ENCODE measurements at places on chromosomes 5 and 9.

- peak; percentile 58 for DNase-seq
Observed at GRCh38 chr5:145540375-145540774, 294.8 kb downstream of the PRELID2 start.

DNA sequence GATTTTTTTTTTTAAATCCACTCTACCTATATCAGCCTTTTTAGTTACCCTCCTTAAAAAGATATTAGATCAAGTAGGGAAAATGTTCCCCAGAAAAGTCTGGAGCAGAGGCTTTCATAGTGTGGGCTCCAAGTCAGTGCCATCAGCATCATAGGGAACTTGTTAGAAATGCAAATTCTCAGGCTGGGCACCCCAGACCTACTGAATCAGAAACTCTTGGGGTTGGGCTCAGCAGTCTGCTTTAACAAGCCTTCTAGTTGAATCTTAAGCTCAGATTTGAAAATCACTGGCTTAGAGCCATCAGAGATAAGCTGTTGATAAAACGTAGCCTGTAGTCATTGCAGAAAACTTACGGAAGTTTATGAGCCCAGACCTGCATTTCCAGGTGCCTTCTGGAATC, 140.1 kb downstream of the TMEM38B start:
- DNase-seq = no peak

GRCh38 chr5:96538808-96539250, 105.8 kb upstream of the PCSK1 start:
- DNase-seq = no peak

GRCh38 chr5:137101544-137101943, 397.6 kb downstream of the SPOCK1 start:
- no peak for DNase-seq

- DNase-seq = no peak
Observed at GRCh38 chr9:133112663-133113026, 8.4 kb downstream of the RALGDS start.

DNA sequence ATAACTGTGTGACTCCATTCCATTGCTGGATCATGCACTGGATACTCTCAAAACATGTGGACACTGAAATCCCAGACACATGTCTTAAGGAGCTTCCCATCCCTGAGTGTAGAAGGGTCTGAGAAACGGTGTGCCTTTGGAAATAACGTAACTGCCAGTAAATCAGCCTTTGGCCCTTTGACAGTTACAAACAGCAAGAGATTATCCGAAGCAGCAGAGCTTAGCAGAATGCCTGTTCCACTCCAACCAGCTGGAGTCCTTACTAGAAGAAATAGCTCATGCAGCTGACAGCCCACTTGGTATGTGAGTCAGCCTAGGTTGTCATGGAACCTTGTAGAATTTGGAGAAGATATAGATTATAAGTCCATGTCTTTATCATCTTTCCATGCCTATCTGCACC, 7.0 kb downstream of the TMEM252 start:
- no peak for DNase-seq

DNA sequence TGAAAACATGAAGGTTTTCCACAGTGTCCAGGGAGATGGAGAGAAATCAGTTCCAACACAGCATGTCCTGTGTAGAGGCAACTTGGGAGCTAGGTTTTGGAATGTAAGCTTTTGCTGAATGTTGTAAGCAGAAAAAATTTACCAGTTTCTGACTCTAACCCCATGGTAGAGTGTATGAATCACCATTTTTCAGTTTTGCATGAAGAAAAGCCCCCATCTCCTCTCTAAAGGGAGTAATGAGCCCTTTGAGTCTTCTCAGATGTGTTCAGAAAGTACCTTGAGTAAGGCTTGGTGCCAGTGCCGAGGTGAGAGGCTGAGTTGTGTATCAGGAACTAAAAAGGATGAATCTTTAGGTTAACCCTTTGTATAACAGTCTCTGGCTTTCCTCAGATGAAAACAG, 96.2 kb downstream of the ADRB2 start:
- no peak for DNase-seq

GRCh38 chr5:717143-717542, 24.0 kb upstream of the TPPP start:
- DNase-seq = no peak

- DNase-seq = no peak
Observed at GRCh38 chr5:158809936-158810335, 289.8 kb downstream of the EBF1 start.

DNA sequence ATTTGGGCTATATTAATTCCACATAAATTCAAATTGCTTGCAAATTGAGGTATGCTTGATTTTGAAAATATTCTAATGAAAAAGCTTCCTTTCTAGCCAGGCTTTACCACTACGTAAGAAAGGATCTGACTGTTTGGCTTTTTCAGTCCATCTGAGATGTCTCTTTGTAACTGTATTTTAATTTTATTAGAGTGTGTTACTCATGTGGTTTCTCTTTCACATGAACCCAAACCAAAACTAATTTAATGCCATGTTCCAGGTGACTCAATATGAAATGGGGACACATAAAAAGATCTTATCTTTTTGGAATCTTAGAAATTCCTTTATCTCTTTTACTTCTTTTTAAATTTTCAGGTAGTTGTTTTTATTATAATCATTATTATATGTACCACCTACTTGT, 85.3 kb downstream of the NFIB start:
- DNase-seq = no peak

GRCh38 chr5:2802693-2803365, 51.4 kb upstream of the IRX2 start:
- no peak for DNase-seq

- no peak for DNase-seq
Observed at GRCh38 chr5:174555726-174556125, 168.7 kb upstream of the MSX2 start.

GRCh38 chr5:147234239-147234824, 494 bp upstream of the STK32A start:
- DNase-seq = no peak

GRCh38 chr9:125820100-125820804, 73.1 kb downstream of the PBX3 start:
- no peak for DNase-seq

GRCh38 chr5:173823721-173824567, 64.2 kb upstream of the CPEB4 start:
- peak; percentile 95 for DNase-seq

- no peak for DNase-seq
Observed at GRCh38 chr5:9692576-9692975, 62.4 kb upstream of the TAS2R1 start.

- DNase-seq = peak; percentile 75
Observed at GRCh38 chr9:126439402-126439765, 112.8 kb downstream of the MVB12B start.

- DNase-seq = no peak
Observed at GRCh38 chr5:72032788-72033187, 74.5 kb upstream of the MAP1B start.

DNA sequence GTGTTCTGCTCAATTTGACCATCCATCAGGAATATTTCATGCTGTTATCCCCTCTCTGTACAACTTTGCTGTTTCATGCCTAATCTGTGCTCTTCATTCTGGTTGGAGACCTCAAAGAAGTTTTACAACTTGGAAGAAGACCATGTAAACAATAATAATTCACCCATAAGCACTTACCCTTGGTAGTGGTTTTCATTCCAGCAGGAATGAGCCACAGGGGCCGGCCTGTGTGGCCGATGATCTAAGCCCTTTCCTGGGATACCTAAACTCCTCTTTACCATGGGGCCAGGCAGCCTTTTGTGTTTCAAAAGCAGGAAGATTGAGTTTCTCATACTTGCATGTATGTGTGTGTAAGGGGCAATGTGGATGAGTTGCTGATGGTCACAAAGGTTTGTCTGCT, 165.0 kb downstream of the FGF1 start:
- DNase-seq = no peak

DNA sequence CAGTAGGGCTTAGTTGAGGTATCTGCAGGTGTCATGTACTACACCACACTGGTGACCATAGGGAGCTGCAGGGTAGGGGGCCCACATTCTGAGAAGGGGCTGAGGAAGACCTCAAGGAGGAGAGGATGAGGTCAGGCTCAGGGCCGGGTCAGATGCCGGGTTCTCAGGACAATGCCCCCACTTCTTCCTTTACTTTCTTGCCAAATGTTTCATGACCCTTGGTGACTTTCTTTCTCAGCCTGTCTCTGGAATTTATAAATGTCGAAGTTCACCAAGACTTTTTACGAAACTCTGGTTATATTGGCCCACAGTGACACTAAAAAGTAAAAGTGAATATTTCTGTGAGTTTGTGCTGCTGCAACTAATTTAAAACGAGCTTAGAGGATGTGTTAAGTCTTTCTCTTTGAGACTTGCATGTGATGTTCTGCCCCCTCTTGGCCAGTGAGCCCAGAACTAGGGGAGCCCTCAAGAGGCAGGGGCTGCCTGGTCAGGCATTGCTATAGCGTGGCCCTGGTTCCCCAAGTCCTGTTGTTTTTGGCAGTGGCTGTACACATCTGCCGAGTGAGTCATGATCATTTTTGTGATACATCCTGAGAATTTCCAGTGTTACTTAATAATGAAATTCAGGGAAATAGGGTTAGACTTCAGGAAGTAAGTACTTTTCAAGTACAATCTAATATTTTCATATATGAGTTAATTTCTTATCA, 11.2 kb downstream of the ACO1 start:
- peak; percentile 82 for DNase-seq

- no peak for DNase-seq
Observed at GRCh38 chr9:37562826-37563225, 13.4 kb downstream of the FBXO10 start.

- DNase-seq = no peak
Observed at GRCh38 chr5:52825826-52826225, 38.1 kb downstream of the ITGA1 start.

- peak; percentile 27 for DNase-seq
Observed at GRCh38 chr5:44862808-44863207, 54.1 kb downstream of the MRPS30 start.

- DNase-seq = no peak
Observed at GRCh38 chr9:3151672-3152576, 308.0 kb upstream of the PUM3 start.

- DNase-seq = no peak
Observed at GRCh38 chr9:134620751-134621557, 20.6 kb upstream of the COL5A1 start.

DNA sequence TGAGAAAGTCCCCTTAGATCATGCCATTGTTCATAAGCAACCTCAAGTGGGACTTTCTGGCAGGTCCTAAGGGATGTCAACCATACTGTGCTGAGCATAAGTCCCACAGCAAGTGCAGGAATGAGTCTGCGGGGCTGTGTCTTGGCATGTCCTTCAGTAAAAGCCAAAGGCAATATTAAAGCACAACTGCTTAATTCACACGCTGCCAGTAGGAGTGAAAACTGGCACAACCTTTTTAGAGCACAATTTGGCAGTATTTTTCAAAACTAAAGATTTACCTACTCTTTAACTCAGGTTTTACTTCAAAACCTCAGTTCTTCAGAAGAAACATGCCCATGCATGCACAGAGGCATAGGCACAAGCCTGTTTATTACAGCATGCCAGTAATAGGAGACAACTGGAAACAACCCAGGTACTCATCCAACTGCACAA, 24.4 kb upstream of the SMAD5 start:
- peak; percentile 83 for DNase-seq

DNA sequence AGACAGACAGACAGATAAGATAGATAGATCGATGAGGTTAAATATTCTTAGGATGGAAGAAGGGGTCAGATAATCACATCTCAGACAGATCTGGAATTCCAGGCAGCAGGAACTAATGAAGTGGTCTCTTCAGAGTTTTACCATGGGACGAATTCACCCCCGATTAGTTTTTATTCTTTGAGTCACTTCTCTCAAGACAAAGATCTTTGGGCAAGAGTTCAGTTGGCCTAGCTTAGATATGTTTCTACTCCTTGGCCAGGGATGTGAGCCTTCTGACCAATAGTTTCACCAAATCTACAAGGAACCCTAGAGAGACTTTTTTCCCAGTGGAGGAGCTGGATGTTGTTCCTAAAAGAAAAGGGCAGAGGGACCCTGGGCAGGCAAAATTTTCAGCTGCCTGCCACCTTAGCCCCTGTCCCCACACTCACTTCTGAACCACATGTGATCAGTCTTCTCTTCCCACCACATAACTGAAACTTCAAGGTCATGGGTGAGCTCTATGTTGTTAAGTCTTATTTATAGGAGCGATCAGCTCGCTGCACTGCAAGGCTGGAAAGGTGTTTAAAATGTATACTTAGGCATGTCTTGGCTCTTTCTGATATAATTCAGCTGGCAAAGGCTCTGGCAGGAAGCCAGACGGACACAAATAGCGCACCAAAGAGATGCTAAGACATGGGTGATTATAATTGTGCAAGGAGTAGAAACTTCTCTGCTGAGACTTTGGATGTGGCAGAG, 132.9 kb downstream of the PALM2AKAP2 start:
- peak; percentile 39 for DNase-seq

DNA sequence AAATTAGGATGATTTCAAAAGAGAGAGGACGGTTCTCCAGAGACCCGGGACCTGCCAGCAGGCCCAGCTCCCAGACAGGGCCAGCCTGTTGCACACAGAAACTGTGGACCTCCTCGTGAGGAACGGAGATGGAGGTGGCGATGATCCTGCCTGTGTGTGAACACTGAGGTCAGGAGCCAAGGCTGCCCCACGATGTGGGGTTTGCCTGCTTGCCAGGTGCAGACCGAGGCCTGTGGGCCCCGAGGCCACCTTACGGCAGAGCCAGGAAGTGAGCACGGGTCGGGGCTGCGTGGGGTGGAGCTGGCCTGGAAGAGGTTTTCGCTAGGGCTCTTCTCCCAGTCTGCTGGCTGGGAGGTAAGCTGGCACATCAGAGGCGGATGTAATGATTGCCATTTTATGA, 4.3 kb downstream of the FAM163B start:
- DNase-seq = no peak

GRCh38 chr5:59506285-59506877, 387.1 kb downstream of the PDE4D start:
- peak; percentile 53 for DNase-seq

GRCh38 chr5:33129309-33129708, 311.5 kb upstream of the TARS1 start:
- DNase-seq = no peak

DNA sequence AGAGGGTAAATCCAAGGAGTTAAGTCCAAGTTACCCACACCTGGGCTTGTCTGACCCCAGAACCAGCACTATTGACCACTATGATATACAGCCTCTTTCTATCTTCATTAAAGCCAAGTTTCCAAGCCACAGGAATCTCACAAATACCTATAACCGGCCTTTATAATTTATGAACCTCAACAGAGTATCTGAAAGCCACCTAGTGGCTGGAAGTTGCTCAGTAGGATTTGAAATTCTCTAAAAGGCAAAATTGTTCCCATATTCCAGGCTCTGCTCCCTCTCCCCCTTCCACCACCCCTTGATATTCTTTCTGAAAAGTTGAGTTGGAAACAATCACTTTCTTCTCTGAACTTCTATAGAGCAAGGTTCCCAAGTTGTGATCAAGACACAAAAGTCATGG, 106.4 kb upstream of the GPR151 start:
- DNase-seq = no peak

DNA sequence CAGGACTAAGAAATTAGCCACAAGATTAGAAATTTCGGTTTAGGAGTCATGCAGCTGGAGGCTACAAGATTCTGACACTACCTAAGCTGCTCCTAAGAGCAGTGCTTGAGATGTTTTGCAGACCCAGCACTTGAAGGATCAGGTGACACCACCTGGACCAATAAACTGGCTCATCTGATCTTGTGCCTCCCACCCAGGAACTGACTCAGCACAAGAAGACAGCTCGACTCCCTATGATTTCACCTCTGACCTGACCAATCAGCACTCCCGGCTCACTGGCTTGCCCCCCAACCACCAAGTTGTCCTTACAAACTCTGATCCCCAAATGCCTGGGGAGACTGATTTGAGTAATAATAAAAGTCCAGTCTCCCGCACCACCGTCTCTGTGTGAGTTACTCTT, 170.4 kb downstream of the TTC39B start:
- DNase-seq = peak; percentile 24

Data from epithelial cell of esophagus (primary cell).